IPS-NIHi11 (cell line): ENCODE measurements at places on chromosomes 12 and 14.

- no peak for DNase-seq
Observed at GRCh38 chr12:28083840-28084678, 106.2 kb upstream of the CCDC91 start.

GRCh38 chr12:124550123-124551089, 17.0 kb downstream of the NCOR2 start:
- no peak for DNase-seq

- no peak for DNase-seq
Observed at GRCh38 chr12:104340925-104341611, 37.5 kb downstream of the EID3 start.

DNA sequence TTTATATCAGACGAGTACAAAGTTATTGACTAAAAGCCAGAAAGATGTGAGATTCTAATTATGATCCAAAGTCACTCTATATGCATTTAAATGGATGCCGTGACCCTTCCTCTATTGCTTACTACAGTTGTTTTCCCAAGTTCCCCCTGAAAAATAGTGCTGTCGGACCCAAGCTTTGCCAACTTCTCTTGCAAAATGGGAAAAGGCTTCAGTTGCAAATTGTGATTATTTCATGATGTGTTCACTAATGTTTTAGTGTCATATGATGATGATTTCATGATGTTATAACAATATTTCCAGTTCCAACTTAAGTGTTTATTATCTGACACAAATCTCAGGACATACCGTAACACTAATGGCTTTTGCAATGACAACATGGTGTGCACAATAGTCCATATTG, 534.6 kb upstream of the ATP2B1 start:
- no peak for DNase-seq

DNA sequence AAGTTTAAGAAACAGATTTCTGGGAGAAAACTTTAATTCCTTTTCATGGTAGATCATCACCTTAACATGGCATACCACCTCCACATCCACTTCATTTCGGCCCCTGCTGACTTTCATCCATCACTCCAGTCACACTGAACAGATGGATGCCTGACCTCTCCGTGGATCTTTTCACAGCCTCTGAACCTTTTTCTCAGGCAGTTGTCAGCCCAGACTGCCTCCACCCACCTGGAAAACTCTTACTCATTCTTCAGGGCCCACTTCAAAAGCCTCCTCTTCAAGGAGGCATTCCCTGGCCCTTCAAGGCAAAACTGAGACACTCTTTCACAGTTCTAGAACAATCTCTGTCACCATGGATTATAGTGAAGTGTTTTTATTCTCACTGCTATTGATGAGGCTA, 52.9 kb downstream of the GXYLT1 start:
- no peak for DNase-seq

DNA sequence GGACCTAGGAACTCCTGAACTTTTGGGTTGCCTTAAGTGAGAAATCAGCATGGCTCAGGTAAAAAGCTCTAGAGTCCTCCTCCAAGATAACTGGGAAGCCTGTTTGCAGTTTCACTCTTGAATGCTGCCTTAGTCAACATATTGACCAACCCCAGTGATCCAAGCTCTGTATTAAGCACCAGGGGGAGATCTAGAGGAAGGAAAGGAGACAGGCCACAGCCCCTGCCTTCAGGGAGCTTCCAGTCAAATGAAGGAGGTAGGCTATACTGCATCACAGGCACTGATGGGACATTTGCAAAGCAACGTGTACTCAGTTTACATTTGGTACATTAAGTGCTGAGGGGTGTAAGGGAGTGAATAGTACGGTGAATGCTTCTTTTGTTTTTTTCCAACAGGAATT, 1.2 kb upstream of the CSAD start:
- no peak for DNase-seq

GRCh38 chr12:25372002-25372401, 121.3 kb upstream of the KRAS start:
- no peak for DNase-seq

- no peak for DNase-seq
Observed at GRCh38 chr12:105600911-105601545, 270.5 kb downstream of the C12orf75 start.

DNA sequence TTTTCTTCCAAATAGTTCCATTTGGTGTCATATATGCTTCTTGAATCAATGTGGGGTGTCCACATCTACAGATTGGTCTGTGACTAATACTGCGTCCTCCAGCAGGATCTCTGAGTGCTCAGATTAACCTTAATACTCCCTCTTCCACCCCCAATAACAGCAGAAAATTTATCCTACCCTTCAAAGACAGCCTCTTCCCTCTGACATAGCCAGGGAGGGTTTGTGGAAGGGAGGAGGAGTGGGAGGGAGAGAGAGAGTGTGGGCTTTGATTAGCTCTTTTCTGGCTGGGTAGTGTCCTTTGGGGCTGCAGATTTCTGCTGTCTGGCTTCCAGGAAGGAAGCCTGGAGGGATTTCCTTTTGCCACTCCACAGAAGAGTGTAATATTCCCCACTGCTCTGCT, 220.7 kb downstream of the TTC6 start:
- no peak for DNase-seq

GRCh38 chr14:32080001-32080510, 3.0 kb downstream of the ARHGAP5 start:
- DNase-seq: no peak

DNA sequence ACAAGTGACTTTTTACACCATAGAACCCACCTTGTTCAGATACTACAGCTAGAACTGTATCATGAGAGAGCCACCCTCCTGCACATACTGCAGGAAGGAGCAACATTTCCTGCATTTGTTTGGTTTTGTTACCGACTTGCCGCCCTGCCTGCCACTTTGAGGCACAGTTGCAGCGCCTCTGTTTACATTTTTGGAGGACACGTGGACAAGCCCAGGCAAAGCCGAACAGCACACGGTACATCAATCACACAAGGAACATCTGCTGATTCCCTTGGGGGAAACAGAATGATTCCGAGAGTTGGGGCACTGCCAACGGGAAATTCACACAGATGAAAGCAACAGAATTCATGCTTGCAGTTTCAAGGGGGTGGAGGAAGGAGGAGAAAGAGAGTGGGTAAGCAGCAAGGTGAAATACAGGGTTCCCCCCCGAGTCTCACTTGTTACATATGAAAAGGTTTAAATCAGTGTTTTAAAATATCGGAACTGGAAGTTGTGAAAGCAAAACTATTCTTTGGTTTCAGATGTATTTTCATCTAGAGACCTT, 110.7 kb downstream of the BTG1 start:
- no peak for DNase-seq

GRCh38 chr12:110718222-110718908, 24.3 kb downstream of the PPP1CC start:
- DNase-seq: no peak

GRCh38 chr14:70000601-70001000, 121.4 kb downstream of the SMOC1 start:
- DNase-seq: no peak
